Adrenal gland (tissue), 19 donors: ENCODE measurements at places on chromosomes 13 and 19. TPM values are rescaled to one million over a fixed set of nuclear protein-coding genes. Genes with fewer than 3 reads are reported as not detected.

DNA sequence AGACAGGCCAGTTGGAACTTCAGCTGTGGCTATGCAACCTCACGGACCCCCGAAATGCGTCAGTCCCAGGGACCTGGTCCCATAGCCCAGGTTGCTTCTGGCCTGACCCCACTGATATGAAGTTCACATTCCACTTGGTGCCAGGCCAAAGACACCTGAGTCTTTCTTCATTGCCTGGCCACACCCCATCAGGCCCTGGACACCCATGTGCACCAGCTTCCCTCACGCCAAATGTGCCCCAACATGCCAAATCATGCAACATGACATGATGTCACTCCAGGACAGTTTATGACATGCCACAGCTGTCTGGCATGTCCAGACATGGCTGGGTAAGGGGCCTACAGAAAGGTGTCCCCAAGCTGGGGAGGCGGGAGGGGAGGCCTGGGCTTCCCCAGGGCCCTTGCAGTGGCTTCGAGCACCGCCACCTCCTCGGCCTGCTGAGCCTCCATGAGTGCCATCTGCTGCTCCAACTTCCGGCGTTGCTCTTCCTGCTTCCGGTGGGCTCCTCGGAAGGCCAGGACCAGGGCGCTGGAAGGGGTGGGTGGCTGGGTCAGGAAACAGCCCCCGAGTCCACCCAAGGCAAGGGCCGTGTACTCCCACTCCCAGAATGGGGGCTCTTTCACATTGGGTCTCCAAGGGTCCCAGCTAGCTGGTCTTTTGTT is 4.3 kb upstream of the NR2F6 start:
- no peak overlapping the region for H3K4me3 ChIP-seq
- no peaks in the 10 kb centered on the region for H3K27me3 ChIP-seq
- no peak overlapping the region for H3K27ac ChIP-seq
- H3K4me1 ChIP-seq: peaks cover 10% of the 10 kb centered on the region
- H3K36me3 ChIP-seq: no peaks in the 10 kb centered on the region
- no peak for DNase-seq

DNA sequence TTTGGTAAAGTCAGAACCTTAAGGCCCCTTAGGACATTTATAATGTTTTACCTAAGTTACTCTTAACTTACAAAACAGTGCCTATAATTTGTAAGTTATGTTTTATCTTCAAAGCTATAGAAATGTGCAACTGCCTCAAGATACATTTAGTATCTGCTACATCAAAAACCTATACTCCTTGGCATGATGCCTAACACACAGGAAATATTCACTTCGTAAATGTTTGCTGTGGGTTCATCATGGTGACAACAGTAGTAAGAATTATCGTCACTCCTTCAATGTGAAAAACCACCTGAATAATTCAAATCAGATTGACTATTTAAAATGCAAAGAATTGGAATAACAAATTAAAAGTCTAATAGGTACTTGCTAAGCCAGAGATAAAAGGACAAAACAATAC is 184.1 kb downstream of the DIAPH3 start:
- no peaks in the 10 kb centered on the region for H3K36me3 ChIP-seq
- DNase-seq: no peak
- no peak overlapping the region for H3K4me3 ChIP-seq
- H3K4me1 ChIP-seq: no peaks in the 10 kb centered on the region

DNA sequence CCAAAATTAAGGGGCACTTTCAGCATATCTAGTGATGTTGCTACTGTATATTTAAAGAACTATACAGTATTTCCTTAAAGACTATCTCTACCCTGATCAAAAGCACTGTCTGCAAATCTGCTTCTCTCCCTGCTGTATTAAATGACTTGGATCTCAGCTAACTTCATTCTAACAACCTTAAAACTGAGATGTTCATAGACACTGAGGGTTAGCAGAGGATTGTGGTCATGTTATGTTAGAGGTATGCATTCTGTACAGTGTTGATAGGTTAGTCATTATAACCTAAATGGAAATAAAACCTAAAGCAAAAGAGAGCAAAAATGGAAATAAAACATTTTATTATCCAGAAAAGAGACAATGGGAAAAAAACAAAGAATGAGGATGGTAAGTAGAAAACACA is 9.9 kb downstream of the GPR183 start:
- no peaks in the 10 kb centered on the region for H3K27me3 ChIP-seq
- H3K4me3 ChIP-seq: no peak overlapping the region
- DNase-seq: no peak

GRCh38 chr13:32941368-32941767 is 74.9 kb upstream of the KL start:
- H3K4me1 ChIP-seq: no peaks in the 10 kb centered on the region
- H3K27ac ChIP-seq: no peak overlapping the region
- H3K27me3 ChIP-seq: no peaks in the 10 kb centered on the region
- no peak overlapping the region for H3K4me3 ChIP-seq
- H3K36me3 ChIP-seq: no peaks in the 10 kb centered on the region

Gene SHC2
- total RNA-seq: 54.8 TPM

DNA sequence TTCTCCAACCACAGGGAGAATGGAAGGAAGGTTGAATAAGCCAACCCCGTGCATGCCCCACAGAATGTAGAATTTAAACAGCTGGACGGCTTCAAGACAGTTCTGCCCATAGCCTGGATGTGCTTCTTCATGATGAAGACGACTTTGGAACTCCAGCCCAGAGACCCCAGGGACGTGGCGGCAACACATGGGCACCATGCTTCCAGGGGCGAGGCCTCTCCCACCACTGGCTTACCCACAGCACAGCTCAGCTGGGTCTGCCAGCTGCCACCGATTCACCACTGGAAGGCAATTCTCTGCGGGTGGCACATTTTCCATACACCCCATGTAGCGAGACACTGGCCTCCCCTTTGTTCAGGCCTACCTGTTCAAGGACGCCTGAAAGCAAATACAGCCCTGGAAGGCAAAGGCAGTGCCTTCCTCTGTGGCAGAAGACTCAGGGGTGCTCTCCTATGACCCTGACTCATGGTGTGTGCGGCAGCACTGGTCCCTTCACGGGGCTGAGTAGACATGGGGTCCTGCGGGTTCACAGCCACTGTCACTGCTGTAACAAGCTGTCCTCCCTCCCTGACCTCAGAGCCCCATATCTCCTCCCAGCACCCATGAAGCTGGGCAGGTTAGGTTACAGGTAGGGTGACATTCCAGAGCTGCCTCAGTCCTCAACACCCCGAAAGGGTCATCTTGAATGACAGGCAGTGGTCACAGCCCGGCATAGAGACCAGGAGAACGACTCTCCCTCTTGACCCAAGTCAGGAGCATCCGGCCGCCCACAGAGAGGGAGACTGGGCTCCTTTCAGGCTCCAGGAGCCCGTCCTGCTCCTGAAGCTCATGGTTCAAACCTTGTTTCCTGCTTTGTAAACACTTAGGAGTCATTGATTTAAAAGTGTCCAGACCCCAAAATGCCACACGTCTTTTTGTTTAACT is 72.7 kb downstream of the SPACA7 start:
- no peak overlapping the region for H3K27ac ChIP-seq
- peaks cover 5% of the 10 kb centered on the region for H3K27me3 ChIP-seq
- no peaks in the 10 kb centered on the region for H3K36me3 ChIP-seq
- no peak overlapping the region for H3K4me3 ChIP-seq
- no peaks in the 10 kb centered on the region for H3K4me1 ChIP-seq
- no peak for DNase-seq

Gene CAMSAP3
- 7.1 TPM for total RNA-seq

GRCh38 chr19:13119627-13120026 is 1.6 kb downstream of the NACC1 start:
- H3K36me3 ChIP-seq: peaks cover 3% of the 10 kb centered on the region
- no peak for DNase-seq
- no peak overlapping the region for H3K27ac ChIP-seq
- peaks cover 32% of the 10 kb centered on the region for H3K4me1 ChIP-seq

Gene COX6B2
- not detected for total RNA-seq

Gene CDX2
- total RNA-seq: not detected

DNA sequence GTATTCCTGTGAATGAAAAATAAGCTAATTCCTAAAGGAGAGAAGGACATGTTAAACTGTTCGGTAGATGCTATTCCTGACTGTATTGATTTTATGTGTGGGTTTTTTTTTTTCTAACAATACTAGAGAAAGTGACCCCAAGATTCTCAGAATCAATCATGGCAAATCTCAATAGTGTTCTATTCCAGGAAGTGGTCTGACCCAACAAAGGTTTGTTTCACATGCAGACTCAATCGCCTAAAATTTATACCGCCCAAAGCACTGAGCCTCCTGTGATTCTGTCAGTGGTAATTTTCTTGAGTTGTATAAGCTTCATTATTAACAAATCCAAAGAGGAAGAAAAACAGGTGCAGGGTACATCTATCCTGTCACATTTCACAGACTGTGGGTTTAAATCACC is 293.7 kb downstream of the SUCLA2 start:
- no peak for DNase-seq
- no peaks in the 10 kb centered on the region for H3K27me3 ChIP-seq
- no peak overlapping the region for H3K4me3 ChIP-seq
- no peaks in the 10 kb centered on the region for H3K36me3 ChIP-seq

Gene PSG5
- total RNA-seq: not detected

Gene FAM83E
- not detected for total RNA-seq

DNA sequence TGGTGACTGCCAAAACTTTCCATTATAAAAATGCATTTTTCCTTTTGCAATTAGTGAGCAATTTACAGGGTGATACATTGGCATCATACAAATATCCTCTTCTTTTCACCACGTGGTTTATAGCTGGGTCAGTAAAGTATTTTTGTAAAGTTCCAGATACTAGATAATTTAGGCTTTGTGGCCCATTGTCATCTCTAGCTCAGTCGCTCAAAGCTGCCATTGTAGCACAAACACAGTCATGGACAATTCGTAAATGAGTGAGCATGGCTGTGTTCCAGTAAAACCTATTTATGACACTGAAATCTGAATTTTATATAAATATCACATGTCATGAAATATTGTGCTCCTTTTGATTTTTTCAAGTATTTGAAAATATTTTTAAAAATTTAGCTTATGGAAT is 162.9 kb downstream of the USP12 start:
- DNase-seq: no peak
- H3K4me1 ChIP-seq: peaks cover 3% of the 10 kb centered on the region
- H3K36me3 ChIP-seq: no peaks in the 10 kb centered on the region
- no peak overlapping the region for H3K4me3 ChIP-seq
- no peak overlapping the region for H3K27ac ChIP-seq

GRCh38 chr19:13281567-13282291 is 131.5 kb downstream of the IER2 start:
- no peak overlapping the region for H3K4me3 ChIP-seq
- H3K27me3 ChIP-seq: no peaks in the 10 kb centered on the region
- no peak for DNase-seq
- no peaks in the 10 kb centered on the region for H3K4me1 ChIP-seq
- no peaks in the 10 kb centered on the region for H3K36me3 ChIP-seq

Gene SLC6A16
- 0.25 TPM for total RNA-seq

Gene RFXAP
- total RNA-seq: 1.1 TPM

GRCh38 chr19:46494941-46495785 is 504 bp downstream of the PNMA8B start:
- peaks cover 46% of the 10 kb centered on the region for H3K4me1 ChIP-seq
- no peak for DNase-seq
- H3K4me3 ChIP-seq: peak overlapping the region; percentile 45
- no peaks in the 10 kb centered on the region for H3K27me3 ChIP-seq
- H3K36me3 ChIP-seq: no peaks in the 10 kb centered on the region

GRCh38 chr19:18920400-18920799 is 885 bp downstream of the DDX49 start:
- no peak overlapping the region for H3K4me3 ChIP-seq
- no peak overlapping the region for H3K27ac ChIP-seq
- peaks cover 26% of the 10 kb centered on the region for H3K4me1 ChIP-seq
- no peak for DNase-seq
- H3K27me3 ChIP-seq: no peaks in the 10 kb centered on the region
- H3K36me3 ChIP-seq: peaks cover 40% of the 10 kb centered on the region

Gene IGFL2
- not detected for total RNA-seq

Gene AP1M2
- total RNA-seq: not detected

DNA sequence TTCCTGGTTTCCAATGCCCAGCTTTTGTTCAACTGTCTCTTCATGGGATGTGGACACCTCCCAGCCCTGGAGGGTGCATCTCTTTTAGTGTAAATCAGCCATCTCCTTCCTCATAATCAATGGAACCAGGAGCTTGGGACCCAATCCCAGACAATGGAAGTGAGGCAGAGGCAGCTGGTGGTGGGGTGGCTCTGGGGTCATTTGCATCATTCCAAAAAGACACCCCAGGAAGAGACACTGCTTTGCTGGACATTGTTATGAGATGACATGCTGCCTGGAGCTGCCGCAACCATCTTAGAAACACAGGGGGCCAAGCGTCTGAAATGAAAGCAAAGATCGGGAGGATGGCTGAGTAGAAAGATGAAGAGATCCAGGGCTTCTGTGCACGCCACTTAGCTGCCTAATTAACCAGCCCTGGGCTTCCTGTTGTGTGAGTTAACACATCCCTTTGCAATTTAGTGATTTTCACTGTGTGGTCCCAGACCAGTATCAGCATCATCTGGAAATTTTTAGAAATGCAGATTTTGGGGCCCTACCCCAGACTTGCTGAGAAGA is 36.1 kb downstream of the IRS2 start:
- no peak overlapping the region for H3K27ac ChIP-seq
- H3K4me1 ChIP-seq: no peaks in the 10 kb centered on the region
- H3K4me3 ChIP-seq: no peak overlapping the region

DNA sequence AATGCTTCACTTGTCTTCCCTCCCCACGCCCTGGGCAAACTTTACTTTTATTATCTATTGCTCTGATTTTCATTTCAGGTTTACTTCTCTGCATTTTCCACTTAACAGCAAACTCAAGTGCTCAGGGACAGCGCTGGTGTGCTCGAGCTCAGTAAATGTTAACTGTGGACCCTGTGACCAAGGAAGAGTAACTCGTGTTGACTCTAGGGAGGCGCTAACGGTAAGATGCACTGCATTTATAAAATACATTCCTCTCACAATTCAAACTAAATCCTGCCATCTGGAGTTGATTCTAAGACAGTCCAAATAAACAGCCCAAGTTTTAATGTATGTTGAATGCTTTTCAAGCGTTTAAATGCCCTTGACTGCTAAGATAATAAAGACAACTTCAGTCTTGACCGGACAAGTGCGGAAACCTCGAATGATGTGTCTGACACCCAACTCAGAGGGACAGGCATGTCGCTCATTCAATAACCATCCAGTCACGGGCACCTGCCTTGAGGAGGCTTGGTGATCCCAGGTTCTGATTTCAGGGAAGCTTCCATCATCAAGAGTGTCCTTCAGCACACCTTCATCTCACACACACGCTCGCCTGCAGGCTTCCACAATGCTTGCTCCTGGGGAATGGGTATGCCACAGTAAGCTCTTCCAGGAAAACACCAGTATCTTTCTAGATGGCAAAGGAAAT is 93.2 kb downstream of the STK24 start:
- no peaks in the 10 kb centered on the region for H3K36me3 ChIP-seq
- DNase-seq: no peak
- no peak overlapping the region for H3K27ac ChIP-seq
- no peaks in the 10 kb centered on the region for H3K27me3 ChIP-seq

Gene ONECUT3
- total RNA-seq: not detected

DNA sequence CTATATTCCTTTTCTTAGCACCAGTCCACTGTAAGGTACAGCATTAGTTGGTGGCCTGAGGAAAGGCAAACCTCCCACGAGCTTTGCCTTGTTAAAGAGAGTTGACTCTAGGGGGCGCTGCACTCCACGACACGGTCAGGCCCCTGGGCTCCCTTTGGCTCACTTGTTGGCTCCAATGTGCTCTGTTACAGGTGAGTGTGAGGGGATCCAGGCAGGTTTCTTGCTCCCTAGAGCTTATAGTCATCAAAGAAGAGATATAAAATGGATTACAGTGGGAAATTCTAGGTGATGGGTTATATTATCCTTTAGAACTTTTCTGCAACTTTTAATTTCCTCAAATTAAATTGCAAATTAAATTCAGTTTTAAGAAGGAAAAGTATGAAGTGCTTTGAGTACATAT is 3.7 kb downstream of the WDR87 start:
- no peaks in the 10 kb centered on the region for H3K27me3 ChIP-seq
- no peak overlapping the region for H3K4me3 ChIP-seq
- no peaks in the 10 kb centered on the region for H3K36me3 ChIP-seq
- DNase-seq: peak; percentile 75
- H3K27ac ChIP-seq: no peak overlapping the region
